Heart right ventricle (tissue), 16 donors: ENCODE measurements at places on chromosomes 11 and 22. TPM values are rescaled to one million over a fixed set of nuclear protein-coding genes. Genes with fewer than 3 reads are reported as not detected.

The MPPED1 gene
- not detected for total RNA-seq

The MRGPRF gene
- total RNA-seq = 8.2 TPM

The SLC17A6 gene
- not detected for total RNA-seq

The LINC01488 gene
- 0.13 TPM for total RNA-seq

The CEP126 gene
- total RNA-seq = 0.99 TPM

The ROBO3 gene
- total RNA-seq = 4.4 TPM

The IGLL1 gene
- total RNA-seq = not detected
